ENCODE measurements at places on chromosomes 2 and 18. TPM values are rescaled to one million over a fixed set of nuclear protein-coding genes. Genes with fewer than 3 reads are reported as not detected.

CDK15 gene
- total RNA-seq, result 1.6 TPM

DCDC2C gene
- total RNA-seq, result not detected

RAB31 gene
- 32.8 TPM for total RNA-seq

CYP1B1 gene
- total RNA-seq, result 6.4 TPM

SNRNP200 gene
- 81.1 TPM for total RNA-seq

INPP1 gene
- total RNA-seq, result 19.1 TPM
